Heart right ventricle (tissue), 16 donors: ENCODE measurements at places on chromosomes 6 and 20. TPM values are rescaled to one million over a fixed set of nuclear protein-coding genes. Genes with fewer than 3 reads are reported as not detected.

IMPG1 gene
- not detected for total RNA-seq

SUMO4 gene
- 0.26 TPM for total RNA-seq

SPINT4 gene
- total RNA-seq, result not detected

ZMYND8 gene
- total RNA-seq, result 22.0 TPM

GFOD1 gene
- 43.6 TPM for total RNA-seq

CCN5 gene
- 4.3 TPM for total RNA-seq

CFAP61 gene
- 64.7 TPM for total RNA-seq

GJA10 gene
- not detected for total RNA-seq

SLC17A9 gene
- 2.3 TPM for total RNA-seq

DNA sequence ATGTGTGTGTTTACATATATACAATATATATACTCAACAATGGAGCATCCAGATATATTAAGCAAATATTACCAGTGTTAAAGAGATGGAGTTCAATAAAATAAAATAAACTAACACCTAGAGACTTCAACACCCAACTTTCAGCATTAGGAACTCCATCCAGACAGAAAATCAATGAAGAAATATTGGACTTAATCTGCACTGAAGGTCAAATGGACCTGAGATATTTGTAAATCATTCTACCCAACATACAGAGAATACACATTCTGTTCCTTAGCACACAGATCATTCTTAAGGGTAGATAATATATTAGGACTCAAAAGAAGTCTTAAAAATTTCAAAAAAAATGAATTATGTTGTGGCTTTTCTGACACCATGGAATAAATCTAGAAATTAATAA, 832.3 kb upstream of the ADGRB3 start:
- no peak for DNase-seq

GRCh38 chr20:19971116-19971515, 46.0 kb upstream of the NAA20 start:
- DNase-seq, result no peak

DNA sequence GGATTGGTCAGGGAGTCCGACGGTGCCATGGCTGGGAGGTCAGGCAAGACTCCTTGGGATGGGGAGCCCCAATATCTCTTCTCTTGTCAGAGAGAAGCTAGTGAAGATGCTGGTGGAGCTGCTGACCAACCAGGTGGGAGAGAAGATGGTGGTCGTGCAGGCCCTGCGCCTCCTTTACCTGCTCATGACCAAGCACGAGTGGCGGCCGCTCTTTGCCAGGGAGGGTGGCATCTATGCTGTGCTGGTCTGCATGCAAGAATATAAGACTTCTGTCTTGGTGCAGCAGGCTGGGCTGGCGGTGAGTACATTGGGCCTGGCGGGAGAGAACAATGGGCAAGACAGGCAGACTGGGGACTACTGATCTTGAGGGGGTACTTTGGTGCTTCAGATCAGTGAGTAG, 10.9 kb downstream of the CUL9 start:
- no peak for DNase-seq

GRCh38 chr20:36017048-36017951, 48.9 kb downstream of the CNBD2 start:
- no peak for DNase-seq

DNA sequence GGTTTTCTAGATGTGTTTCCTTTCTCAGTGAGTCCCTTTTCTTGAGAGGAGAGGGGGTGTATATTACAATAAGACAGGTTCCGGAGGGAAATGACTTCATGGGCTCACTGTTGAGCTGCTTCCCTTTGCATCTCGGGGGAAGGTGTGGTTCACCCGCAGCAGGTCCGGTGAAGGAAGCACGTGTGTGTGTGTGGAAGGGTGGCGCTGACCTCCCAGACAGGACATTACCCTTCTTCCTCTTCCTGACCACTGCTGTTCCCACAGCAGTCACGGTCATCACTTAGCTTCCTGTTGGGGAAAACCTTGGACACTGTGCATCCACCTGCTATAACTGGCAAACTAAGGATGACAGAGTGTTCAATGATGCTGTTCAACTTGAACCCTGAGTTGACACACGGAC, 83.6 kb downstream of the PLEKHG1 start:
- DNase-seq, result peak; percentile 45

DNA sequence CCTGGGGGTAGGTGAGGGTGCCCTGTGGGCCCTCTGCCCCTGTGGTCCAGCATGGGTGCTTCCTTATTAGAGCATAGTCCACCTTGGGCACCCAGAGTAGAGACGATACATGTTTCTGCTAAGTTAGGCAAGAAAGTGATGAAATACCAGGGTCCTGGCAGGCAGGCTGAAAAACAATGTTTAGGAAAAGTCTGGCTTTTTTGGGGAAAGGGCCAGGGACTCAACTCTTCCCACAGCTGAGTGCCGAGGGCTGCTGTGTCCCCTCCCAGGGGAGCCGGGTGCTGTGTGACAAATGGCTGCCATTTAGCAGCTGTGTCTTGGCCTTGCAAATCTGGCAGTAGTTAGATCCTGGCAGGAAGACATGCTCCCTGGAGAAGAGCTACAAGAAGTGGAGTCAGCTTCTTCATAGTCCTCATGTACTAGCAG, 61.5 kb downstream of the RREB1 start:
- peak; percentile 67 for DNase-seq

DNA sequence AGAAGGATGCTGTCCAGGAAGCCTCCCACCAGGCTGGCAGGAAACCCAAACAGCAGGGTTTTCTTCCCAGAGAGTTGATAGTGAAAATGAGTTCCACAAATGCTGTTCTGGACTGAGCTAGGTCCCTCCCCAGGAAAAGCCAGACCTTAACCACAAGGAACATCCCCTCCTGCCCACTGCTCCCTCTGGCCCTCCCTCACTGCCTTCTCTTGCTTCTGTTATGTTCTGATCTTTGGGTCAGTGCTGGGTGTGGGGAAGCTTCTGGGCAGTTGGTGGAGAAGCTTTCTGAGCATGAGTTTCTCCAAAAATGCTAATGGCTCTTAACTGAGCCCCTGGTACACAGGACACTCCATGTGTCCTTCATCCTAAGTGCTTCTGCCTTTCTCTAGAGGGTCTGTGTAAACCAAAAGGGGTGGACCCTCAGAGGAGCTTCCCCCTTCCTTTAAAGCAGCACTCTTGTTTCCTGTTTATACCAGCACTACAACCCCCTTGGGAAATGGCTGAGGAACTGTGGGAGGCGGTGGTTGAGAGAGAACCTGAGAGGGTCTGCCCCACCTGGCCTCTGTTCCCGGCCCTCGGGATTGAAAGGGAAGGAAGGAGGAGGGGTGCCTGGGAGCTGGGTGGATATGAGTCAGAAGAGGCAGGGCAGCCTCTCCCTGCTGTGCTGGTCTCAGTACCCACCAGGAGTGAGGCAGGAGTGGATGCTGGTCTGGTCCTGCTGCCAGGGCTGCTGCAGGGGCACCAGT, 42.0 kb downstream of the CDS2 start:
- DNase-seq, result peak; percentile 56

- DNase-seq, result no peak
These were observed 53.4 kb downstream of the MYLK4 start for GRCh38 chr6:2697291-2697690.

DNA sequence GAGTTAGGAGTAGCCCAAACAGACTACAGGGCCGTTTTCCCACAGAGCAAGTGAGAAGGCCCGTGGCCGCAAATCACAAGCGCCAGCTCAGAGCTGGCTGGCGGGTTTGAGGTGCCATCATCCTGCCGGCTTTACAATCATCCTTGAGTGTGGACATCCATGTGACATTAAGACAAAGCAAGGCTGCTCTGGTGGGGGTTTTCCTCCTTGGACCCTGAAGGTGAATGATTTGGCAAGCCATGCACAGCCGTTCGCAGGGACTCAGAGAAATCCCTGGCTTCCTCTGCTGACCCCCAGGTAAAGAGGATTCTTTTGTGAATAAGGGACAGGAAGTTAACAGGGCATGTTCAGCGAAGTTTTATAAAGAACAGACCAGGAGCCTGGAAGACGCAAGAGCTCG, 137.2 kb downstream of the AGPAT4 start:
- DNase-seq, result no peak

DNA sequence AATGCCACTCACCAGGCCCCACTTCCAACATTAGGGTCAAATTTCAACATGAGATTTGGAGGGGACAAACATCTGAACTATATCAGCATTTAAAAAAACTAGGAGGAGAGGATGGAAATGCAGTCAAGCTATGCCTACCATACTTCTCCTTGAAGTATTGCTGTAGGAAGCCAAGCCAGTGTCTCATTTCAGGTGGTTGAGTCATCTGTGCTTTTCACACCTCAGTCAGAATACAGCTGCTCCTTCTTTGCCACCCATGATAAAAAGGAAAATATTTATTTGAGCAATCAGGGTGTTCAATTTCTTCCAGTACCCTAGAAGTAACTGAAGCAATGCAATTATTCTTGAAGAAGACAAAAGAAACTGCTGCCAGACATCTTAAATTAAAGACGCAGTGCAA, 47.0 kb upstream of the EEF1E1 start:
- no peak for DNase-seq

GRCh38 chr6:56820060-56820459, 134.8 kb upstream of the BEND6 start:
- DNase-seq, result no peak

GRCh38 chr6:160253714-160254113, 4.9 kb downstream of the SLC22A2 start:
- no peak for DNase-seq

GRCh38 chr6:41730531-41731436, 4.6 kb downstream of the TFEB start:
- no peak for DNase-seq

- DNase-seq, result peak; percentile 64
These were observed 15.4 kb upstream of the STMND1 start for GRCh38 chr6:17086469-17086868.

- DNase-seq, result no peak
These were observed 37.8 kb downstream of the HCRTR2 start for GRCh38 chr6:55212156-55212555.

GRCh38 chr20:36936341-36936740, 15.2 kb downstream of the SAMHD1 start:
- DNase-seq, result no peak

- DNase-seq, result no peak
These were observed 33.2 kb downstream of the B4GALT5 start for GRCh38 chr20:49680484-49680883.

DNA sequence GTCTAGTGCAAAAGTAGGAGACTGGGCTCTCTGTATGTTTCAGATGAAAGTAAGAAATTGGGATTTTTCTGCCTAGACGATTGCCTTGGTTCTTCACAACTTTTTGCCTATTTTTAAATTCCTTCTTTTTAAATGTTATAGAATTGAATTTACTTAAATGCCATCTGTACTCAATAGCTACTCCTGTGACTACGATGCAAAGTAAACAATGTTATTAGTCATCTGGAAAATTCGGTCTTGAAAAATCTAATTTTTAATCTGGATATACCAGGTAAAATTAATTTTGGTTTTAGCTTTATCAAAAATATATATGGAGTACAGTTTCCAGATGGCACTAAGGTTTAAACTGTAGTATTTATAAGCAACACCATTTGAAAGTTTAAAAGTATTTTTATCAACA, 472.2 kb downstream of the UTRN start:
- no peak for DNase-seq

DNA sequence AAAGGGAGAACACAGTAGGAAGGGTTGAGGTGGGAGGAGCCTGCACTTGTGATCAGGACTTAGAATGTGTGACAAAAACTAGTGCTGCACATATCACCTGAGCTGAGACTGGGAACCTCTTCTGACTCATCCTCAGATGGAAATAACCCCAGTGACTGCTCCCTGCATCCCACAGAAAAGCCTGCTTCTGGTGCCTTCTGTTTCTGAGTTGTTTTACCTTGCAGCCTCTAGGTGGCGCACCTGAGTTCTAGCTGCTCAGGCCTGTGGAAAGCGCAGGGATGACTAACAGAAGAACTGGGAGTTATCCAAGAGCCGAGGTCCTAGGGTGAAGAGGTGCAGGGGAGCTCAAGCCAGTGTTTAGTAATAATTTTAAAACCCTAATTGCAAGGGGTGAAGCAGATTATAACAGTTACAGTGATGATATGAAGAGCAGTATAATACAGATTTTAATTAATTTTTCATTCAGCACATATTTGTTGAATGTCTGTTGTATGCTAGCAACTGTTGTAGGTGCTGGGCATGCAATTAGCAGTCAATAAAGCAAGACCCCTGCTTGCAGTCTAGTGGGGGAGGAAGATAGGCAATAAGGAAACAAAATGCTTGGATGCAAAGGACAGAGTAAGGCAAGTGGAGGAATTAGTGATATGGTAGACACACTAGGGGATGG, 302.5 kb downstream of the DHX35 start:
- peak; percentile 50 for DNase-seq

GRCh38 chr6:123105561-123105960, 109.5 kb downstream of the CLVS2 start:
- no peak for DNase-seq
